ENCODE measurements at places on chromosomes 12 and 14. TPM values are rescaled to one million over a fixed set of nuclear protein-coding genes. Genes with fewer than 3 reads are reported as not detected.

The NELL2 gene
- total RNA-seq, result not detected

The SLC2A13 gene
- total RNA-seq, result 4.7 TPM

The DIO2 gene
- not detected for total RNA-seq

The PZP gene
- total RNA-seq, result 0.26 TPM

The PTCSC3 gene
- not detected for total RNA-seq

The MYO1H gene
- total RNA-seq, result not detected

The DLGAP5 gene
- total RNA-seq, result 8.7 TPM

The TIMELESS gene
- 10.5 TPM for total RNA-seq

The CLEC4C gene
- total RNA-seq, result not detected

The PAX9 gene
- total RNA-seq, result not detected

The KRT72 gene
- not detected for total RNA-seq

The ARHGAP9 gene
- total RNA-seq, result not detected

The NANOG gene
- not detected for total RNA-seq

The SIX1 gene
- total RNA-seq, result under 0.01 TPM

The CLEC2D gene
- 0.64 TPM for total RNA-seq

The SLCO1B1 gene
- total RNA-seq, result not detected

The DHH gene
- total RNA-seq, result 0.25 TPM

The RNU4-1 gene
- total RNA-seq, result under 0.01 TPM

The C14orf39 gene
- total RNA-seq, result under 0.01 TPM

The TCL1B gene
- not detected for total RNA-seq

The USP15 gene
- 44.4 TPM for total RNA-seq

The ANO4 gene
- total RNA-seq, result 1.5 TPM

The PRKAG1 gene
- total RNA-seq, result 44.5 TPM

The MYF6 gene
- total RNA-seq, result not detected

The DEPDC4 gene
- 0.13 TPM for total RNA-seq

The MMP14 gene
- total RNA-seq, result 74.8 TPM

The AREL1 gene
- 26.6 TPM for total RNA-seq

The CKAP4 gene
- total RNA-seq, result 36.2 TPM

The OVCH1 gene
- not detected for total RNA-seq

The PIWIL1 gene
- total RNA-seq, result not detected

The PLA2G1B gene
- not detected for total RNA-seq

The MYH7 gene
- not detected for total RNA-seq

The SLC38A4 gene
- total RNA-seq, result 2.3 TPM

The NAV3 gene
- 2.3 TPM for total RNA-seq

The KIF5A gene
- under 0.01 TPM for total RNA-seq

The FKBP11 gene
- total RNA-seq, result 9.9 TPM

The SLCO1A2 gene
- total RNA-seq, result 0.26 TPM

The PAH gene
- not detected for total RNA-seq

The PROX2 gene
- total RNA-seq, result not detected
